Stimulated activated CD8-positive, alpha-beta memory T cell treated with anti-CD3 and anti-CD28 coated beads, Interleukin-7, amount 100 ng/mL, for 4 hours (primary cell): ENCODE measurements at places on chromosomes 1 and 21.
A peak's percentile ranks its signal among the peaks of the same experiment; 100 is the strongest.

DNA sequence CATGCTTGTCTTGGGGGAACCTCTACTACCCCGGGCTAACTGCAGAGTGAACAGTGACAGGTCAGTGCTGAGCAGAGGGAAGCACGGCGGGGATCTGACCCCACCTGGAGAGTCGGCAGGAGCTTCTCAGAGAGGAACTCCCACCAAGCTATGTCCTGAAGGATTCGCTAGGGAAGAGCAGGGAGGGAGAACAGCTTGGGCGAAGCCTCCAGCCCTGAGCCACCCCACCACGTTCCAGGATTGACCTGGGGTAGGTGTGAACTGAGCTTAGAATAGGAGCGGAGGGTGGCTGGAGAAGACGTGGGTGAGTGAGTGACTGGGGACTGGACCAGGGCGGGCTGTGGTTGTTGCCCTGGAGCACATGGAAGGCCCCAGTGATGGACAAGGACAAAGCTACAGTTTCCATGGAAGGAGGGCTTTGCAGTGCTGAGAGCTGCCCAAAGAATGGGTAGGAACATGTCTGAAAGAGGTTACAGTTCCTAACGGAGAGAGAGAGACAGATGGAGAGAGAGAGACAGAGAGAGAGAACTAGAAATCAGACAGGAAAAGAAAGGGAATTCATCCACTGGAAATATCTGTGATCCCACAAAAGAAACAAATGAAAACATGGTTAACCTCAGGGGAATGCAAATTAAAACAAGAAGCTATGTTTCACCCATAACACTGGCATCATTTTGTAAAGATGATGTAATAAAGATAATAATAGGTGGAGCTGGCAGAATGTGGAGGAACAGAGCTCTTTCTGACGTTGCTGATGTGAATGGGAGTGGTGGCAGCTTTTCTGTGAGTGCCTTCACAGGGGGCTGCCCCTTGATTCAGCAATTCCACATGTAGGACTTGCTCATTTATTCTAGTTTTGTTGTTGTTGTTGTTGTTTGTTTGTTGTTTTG, 17.2 kb downstream of the BSND start:
- no peak for DNase-seq

DNA sequence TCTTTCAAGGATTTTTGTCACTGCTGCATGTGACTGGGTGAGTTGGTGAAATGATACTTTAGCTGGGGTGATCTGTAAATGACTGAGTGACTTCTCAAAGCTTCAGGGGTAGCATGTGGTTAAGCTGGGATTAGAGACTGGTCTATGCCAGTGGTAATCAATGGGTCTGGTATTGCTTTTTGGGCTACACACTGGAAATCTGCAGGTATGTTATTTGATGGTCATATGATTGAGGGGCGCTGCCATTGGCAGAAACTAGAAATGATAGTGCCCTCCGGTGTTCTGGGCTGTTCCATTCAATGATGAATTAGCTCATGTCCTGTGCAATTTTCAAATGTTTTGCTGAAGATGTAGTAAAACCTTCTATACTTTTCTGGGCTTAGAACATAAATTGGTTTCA, 39.7 kb upstream of the DNAJC6 start:
- DNase-seq, result no peak

DNA sequence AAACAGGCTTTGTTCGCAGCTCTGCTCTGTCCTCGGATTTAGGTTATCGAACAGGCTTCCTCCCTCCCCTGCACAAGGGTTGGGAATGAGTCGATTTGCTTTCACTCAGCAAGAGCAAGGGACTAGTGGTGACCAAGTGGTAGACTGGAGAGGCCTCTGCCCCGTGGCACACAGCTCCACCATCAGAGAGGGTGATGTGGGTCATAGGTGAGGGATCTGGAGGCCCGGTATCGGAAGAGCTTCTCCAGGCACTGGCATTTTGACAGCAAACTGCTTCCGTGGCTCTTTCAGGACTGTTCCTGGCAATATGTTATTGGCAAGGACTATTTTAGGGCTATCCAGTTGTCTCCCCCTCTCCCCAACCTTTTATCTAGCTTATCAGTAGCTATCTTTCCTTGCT, 3.1 kb upstream of the ELF3 start:
- no peak for DNase-seq

DNA sequence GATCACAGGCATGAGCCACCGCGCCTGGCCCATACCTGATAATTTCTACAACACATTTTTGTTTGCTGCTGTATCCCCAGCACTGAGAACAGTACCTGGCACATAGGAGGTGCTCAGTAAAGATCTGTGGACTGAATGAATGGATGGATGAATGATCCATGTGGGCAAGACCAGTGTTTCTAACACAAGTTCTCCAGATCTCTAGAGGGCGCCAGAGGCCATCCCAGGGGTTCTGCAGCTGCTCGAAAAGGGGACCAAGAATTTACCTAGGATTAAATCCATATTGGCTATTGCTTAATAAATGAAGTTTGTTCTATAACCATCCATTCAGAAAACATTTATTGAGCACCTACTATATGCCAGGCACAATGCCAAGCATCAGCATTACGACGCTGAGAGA, 167.7 kb downstream of the ACTL8 start:
- DNase-seq, result no peak

DNA sequence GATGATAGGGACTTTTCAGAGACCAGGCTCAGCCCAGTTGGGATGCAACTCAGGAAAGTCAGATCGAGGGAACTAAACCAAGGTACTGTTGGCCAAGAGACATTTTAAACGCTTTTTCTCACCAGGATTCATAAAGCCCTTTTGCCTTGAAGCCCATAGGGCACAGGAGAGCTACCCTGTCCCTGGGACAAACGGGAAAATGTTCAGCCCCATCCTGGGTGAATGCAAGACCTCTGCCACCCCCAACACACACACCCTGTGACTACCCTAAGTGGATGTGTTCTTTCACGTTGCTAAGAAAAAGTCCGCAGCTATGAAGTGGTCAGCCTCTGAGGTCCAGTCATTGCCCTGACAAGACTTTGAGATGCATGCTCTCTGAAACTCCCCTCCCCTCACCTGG, 58.4 kb downstream of the ITPKB start:
- DNase-seq, result no peak

- DNase-seq, result no peak
Measured at GRCh38 chr1:28173980-28174297, 2.6 kb downstream of the PTAFR start.

- DNase-seq, result no peak
Measured at GRCh38 chr1:62362061-62362917, 43.1 kb upstream of the KANK4 start.

- DNase-seq, result no peak
Measured at GRCh38 chr1:69377507-69377906, 190.2 kb upstream of the LRRC7 start.

GRCh38 chr1:222814536-222815439, at the start of gene DISP1:
Gene DISP1, plus strand, starts transcription at chr1:222815039. Its CDS starts 127,785 bp downstream, at chr1:222942824.
- peak; percentile 64 for DNase-seq

GRCh38 chr1:147612366-147612765, 58.0 kb downstream of the ACP6 start:
- no peak for DNase-seq

GRCh38 chr1:227225715-227226346, 92.5 kb downstream of the CDC42BPA start:
- no peak for DNase-seq
